GM04503 (cell line): ENCODE measurements at places on chromosomes 16 and 17.

GRCh38 chr17:67521775-67522069 is 144.6 kb downstream of the PITPNC1 start:
- no peak for DNase-seq

GRCh38 chr17:29141514-29141876 is 38.7 kb downstream of the MYO18A start:
- DNase-seq = no peak

- DNase-seq = no peak
Observed at GRCh38 chr17:2063261-2064146, 8.6 kb downstream of the HIC1 start.

GRCh38 chr16:24975428-24975889 is 39.7 kb downstream of the ARHGAP17 start:
- no peak for DNase-seq

DNA sequence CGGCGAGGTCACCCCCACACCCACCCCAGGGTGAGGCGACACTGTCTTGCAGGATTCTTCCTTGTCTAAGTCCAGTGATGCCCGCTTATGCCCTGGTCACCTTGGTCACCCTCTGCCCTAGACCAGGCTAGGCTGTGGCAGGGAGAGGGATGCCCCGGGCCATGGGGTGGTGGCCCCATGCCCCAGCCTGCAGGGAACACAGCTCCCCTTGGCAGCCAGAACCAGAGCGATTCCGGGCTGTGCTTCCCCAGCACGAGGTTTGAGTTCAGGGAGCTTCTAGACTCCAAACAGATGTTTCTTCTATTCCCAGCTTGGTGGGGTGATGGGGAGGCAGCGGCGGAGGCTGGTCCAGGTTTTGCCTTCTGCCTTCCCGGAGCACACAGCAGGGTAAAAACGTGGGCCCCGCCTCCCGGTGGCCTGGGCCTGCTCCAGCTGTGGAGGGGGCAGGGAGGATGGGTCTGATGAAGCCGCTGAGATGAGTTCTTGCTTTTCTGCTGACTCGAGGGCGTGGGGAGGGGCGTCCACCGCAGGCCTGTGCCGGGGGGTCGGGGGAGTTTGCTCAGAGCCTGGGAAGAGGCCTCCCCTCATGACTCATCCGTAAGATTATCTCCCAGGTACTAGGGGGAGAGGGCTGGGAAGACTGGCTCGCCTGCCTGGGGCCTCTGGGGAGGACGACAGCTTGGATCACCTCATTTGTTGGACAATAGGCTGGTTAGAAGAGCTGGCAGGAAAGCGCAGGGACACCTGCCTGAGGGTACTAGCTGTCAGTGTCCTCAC is 15.4 kb downstream of the SMTNL2 start:
- no peak for DNase-seq

DNA sequence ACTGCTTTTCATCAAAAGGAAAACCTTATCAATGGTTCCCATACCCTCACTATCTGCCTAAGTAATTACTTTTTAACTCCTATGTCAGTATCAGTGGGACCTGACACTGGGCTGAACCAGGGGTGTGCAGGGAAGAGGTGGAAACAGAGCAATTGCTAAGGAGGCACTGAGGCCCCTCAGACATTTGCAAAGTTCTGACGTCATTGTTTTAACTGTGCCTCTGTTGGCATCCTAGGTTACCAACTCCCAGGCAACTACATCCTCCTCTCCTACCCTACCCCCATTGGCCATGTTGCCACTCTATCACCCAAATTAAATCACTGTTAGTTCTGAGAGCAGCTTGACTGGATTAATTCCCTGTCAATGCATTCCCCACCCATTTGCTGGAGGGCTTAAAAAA is 8.0 kb upstream of the WWOX start:
- DNase-seq = no peak
